ENCODE measurements at places on chromosomes 4 and X. TPM values are rescaled to one million over a fixed set of nuclear protein-coding genes. Genes with fewer than 3 reads are reported as not detected.

GRCh38 chrX:66017659-66018170 is 22.2 kb downstream of the VSIG4 start:
- DNase-seq, result no peak

DNA sequence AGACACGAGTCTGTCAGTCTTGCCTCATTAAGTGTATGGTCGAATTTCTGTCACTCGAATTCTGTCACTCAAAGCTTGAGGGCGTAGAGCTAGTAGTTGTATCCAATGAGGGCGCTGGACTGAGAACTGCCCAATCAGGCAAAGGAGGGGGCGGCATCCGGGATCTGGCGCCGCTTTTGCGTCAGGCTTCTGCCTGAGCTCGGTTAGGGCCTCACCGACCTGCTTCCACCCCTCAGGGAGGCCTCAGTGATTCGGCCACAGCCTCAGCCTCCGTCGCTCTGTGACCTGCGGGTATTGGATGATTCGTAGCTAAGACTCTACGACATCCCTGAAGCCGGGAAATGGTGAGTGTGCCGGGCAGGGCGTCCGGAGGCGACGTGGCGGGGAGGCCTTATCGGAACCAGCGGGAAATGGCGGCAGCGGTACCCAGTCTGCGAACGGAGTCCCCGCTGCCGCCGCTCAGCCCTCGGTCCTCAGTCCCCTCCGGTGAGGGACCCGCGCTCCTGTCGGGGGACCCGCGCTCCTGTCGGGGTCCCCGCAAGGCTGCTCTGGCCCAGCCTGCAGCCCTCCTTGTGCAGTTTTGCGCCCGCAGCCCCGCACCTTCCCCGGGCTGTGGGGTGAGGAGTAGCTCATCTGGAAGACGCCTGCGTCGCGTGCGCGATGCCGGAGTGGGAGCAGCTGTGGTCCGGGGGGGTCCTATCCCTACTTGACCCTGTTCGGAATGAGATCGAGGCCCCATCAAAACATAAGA is 88.3 kb downstream of the ZNF718 start:
- DNase-seq, result peak; percentile 80

DNA sequence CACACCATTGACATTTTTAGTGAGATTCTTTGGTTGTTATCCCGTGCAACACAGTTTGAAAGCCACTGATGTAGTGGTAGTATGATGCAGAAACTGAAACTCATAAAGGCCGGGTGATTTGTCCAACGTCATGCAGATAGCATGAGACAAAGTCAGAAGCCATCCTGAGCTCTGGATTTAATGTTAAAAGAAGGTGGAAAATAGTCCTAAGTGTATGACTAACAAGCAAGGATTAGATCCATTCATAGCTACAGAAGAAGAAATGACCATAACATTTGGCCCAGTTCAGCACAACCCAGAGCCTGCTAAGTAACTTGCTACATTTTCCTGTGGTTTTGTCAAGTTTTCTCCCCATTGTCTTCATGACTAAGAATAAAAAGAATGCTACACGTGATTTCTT is 142.4 kb downstream of the AMELX start:
- DNase-seq, result no peak

DNA sequence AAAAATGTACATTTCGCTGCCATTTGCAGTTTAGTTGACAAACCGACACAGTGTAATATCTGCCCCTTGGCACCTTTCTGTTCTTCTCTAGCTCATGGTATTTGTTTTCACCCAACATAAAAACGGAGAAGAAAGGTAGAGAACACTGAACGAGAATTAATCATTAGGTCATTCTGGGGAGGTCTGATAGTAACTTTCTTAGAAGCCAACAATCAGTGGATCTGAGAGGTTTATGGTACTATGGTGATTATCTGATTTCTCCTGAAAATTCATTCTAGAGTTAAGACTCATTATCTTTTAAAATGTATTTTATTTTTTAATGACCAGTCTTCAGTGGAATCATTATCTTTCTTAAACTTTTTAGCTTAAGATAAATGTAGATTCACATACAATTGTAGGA is 8.5 kb downstream of the RAPGEF2 start:
- DNase-seq, result no peak

DNA sequence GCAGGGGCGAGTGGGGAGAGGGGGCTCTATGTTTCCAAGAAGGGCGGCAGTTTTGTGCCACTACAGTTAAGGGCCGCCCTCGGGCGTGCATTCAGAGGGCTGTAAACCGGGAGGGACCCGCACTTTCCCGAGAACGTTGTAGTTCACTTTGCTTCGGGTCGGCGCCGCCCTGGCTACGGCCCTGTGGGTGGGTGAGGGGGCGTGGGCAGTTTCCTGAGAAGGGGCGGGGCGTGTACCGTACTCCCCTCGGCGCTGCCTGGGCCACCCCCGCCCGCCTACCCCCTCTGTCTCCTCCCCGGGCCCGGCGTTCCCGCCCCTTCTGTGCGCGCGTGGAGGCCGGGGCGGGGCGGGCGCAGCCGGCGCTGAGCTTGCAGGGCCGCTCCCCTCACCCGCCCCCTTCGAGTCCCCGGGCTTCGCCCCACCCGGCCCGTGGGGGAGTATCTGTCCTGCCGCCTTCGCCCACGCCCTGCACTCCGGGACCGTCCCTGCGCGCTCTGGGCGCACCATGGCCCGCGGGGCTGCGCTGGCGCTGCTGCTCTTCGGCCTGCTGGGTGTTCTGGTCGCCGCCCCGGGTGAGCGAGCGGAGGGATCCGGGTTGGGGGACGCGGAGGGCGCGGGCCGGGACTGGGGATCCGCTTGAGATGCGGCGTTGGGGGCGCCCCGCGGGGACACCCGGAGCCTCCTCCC is at the start of gene CD99:
Gene CD99, plus strand, starts transcription at position 440 of the 687 bp plus-strand sequence. Its CDS starts 66 bp downstream, at position 506.
- DNase-seq, result peak; percentile 93

DNA sequence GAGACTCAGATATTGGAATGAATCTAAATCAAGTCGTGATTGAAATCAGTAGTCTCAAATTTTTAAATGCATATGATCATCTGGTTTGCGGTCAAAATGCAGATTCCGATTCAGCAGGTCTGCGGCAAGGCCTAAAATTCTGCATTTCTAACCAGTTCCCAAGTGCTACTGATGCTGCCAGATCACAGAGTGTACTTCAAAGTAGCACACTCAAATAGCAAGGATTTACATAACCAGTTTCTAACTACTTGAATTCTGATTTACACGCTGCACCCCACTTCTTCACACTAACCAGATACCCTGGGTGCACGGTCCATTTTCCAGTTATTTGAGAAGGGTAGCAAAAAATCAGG is 752 bp downstream of the MBTPS2 start:
- DNase-seq, result no peak

The CETN2 gene
- polyA plus RNA-seq, result 28.0 TPM
